ENCODE measurements at places on chromosomes 1 and 21.
A peak's percentile ranks its signal among the peaks of the same experiment; 100 is the strongest.

GRCh38 chr1:178241057-178241456 lies 147.2 kb downstream of the RASAL2 start:
- no peak for DNase-seq

DNA sequence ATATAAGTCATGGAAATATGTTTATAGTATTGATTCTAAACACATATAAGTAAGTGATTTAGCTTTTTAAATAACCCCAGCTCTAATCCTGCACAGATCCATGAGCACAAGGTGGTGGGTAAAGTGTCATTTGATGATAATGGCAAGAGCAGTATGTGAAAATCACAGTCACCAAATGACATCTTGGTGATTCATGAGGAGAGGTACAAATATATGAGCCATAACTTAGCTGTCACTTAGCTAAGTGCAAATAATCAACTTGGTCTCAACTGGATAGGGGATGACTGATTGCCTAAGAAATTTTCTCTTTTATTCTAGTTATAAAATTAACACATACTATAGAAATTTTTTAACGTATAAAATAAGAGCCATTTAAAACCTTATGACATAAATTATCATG lies 198.1 kb downstream of the ZZZ3 start:
- no peak for DNase-seq

DNA sequence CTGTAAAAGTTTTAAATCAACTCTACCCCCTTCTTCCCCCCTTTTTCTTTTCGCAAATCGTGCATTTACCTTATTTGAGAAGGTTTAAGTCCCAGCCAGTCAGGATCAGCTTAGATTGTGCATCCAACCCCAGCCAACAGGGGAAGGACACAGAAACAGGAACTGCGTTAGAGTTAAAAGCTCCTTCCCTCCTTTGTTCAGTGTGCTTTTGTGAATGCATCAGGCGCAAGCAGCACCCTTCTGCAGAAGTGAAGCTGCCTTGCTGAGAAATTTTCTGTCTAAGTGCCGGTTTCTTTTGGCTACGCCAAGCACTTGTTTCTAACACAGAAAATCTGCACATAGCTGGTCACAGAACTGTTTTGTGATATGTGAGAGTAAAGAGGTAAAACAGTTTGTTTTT lies 56.2 kb upstream of the PRRC2C start:
- DNase-seq = no peak

DNA sequence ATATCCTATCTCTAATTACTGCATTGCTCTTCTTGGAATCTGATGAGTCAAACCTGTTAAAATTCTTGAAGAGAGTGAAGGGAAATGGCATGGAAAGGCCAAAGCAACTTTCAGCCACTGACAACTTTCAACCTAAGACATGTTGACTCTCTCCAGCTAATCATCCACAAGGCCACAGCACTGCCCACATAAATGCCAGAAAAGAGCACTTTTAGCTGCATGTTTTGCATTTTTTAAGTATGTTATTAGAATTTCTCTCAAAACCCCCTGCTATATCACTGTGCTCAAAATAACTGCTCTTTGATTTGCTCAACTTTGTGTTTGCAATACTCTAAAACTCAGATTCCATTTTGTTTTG lies 352.5 kb downstream of the ADGRL2 start:
- DNase-seq = no peak

- DNase-seq = no peak
Observed at GRCh38 chr1:33641104-33641830, 168.8 kb downstream of the ZSCAN20 start.

DNA sequence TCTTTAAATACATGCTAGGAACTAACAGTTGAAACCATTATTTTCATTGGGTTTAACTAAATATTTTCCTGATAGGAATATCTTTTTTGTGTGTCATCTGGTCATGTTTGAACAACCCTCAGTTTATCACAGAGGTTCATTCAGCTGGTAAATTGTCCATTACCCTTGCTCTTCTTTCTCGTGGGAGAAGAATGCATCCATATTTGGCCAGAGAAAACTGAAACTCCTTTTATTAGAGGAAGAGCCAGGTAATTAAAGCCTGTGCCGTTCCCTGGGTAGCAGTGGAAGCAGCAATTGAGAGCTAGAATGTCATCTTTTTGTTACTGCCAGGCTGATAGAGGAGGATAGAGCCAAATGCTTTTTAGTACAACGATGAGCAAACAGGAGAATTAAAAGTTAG lies 587.2 kb upstream of the ZRANB2 start:
- DNase-seq = no peak

- DNase-seq = no peak
Observed at GRCh38 chr1:115507901-115508300, 133.9 kb upstream of the VANGL1 start.

DNA sequence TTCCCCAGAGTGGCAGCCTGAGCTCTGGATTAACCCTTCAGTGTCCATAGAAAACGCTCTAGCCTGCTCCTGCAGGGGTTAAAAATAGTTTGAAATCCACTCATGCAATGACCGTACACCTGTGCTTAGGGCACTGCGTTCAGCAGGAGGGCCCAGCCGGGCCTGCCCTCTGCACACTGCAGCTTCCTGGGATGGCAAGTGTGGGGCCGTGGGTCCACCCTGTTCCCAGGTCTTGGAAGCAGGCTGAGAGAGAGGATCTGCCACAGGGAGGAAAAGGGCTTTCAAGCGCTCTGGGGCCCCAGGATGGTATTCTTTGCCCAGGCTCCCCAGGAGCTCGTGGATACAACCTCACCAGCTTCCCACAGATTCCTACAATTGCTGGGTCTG lies 1.5 kb upstream of the S100B start:
- DNase-seq = no peak

GRCh38 chr1:112391603-112391940 lies 4.4 kb upstream of the CTTNBP2NL start:
- no peak for DNase-seq

GRCh38 chr21:16535102-16535422 lies 805.3 kb downstream of the USP25 start:
- no peak for DNase-seq

DNA sequence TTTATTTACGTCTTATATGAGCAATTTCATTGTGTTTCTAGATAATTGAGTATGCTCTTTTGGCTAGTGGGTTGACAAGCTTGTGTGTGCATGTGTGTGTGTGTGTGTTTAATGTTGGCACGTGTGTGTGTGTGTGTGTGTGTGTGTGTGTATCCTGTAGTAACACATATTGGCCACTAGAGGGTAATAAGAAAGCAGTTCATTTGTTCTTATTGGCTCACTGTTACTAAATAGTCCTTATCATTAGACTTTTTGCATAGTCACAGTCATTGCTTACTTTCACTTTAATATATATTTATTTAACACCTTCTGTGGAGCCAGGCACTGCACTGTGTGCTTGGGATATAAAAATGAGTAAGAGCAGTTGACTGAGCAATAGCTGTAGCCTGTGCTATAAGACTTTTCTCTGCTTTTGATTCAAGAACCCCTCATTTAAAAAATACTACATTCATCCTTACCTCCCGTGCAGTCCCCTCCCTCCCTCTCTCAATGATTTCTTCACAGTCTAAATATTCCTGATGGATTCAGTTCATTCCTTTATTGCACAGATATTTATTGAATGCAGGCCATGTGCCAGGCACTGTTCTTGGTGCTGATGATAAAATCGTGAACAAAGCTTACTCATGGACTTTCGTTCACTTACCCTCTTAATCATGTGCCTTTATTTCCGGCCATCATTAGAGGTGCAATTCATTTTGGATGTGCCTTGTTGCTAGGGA lies 96.7 kb downstream of the DYRK1A start:
- no peak for DNase-seq

DNA sequence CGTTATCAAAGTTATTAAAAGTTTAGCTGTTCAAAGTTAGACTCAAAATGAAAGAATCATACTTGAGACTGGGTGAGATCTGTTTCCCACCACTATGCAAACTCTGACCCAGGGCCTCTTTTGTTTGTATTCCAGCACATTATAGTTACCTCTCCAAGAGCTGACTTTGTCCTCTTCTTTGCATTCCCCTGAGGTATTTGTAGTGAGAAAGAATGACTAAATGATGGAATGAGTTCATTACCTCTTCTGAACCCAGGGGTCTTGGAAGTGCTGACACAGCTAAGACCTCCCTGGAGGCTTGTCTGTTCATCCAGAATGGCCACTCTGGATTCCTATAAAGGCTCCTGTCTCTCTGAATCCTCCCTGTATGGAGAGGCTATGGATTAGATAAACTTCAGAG lies 62.4 kb downstream of the FGGY start:
- DNase-seq = no peak

DNA sequence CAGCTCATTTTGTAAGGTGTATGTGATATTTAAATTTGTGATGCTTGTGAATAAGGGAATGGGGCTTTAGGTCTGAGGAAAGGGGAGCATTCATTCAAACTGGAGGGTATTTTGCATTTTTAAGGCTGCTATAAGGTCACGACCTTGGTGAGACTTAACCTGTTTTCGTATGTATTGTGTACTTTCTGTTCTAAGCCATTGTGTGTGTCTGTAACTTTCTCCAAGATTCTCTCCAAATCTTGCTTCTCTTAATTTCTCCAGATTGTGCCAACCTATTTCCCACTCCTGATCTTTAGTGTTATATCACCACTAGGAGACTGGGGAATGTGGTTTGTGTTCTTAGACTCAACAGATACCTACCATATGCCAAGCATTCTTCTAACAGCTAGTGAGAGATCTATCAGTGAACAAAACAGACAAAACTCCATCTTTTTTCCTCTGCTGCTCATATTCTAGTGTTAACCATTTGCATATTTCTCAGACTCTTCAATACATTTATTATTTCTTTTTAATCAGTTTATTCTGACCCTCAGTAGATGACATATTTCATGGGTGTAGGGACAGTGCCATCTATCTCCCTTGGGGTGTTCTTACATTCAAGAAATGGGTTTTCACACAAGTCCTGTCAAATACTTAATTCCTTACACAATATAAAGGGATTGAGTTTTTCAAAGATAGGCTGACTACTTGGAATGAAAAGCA lies 27.5 kb downstream of the ATP1B1 start:
- DNase-seq = no peak

- peak; percentile 71 for DNase-seq
Observed at GRCh38 chr1:41783189-41783639, 135.5 kb downstream of the HIVEP3 start.

- no peak for DNase-seq
Observed at GRCh38 chr1:14697353-14697752, 98.9 kb downstream of the KAZN start.

DNA sequence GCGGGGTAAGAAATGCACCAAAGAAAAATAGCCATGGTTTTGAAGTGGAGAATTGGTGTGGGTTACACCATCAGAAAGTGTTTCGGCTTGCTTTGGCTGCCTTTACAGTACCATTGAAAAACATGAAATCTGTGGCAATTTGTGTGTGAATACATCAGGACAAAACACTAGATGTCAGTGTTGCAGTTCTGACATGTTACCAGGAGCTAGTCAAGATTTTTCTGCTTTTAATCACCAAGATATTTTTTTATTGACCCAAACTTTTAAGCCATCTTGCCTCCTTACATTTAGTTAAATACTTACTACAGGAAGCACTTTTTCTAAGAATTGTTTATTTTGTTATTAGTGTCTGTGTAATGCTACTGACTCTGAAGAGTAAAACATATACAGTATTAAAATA lies 14.3 kb downstream of the RRP15 start:
- no peak for DNase-seq

- DNase-seq = no peak
Observed at GRCh38 chr21:41839387-41840000, 39.6 kb downstream of the PRDM15 start.

DNA sequence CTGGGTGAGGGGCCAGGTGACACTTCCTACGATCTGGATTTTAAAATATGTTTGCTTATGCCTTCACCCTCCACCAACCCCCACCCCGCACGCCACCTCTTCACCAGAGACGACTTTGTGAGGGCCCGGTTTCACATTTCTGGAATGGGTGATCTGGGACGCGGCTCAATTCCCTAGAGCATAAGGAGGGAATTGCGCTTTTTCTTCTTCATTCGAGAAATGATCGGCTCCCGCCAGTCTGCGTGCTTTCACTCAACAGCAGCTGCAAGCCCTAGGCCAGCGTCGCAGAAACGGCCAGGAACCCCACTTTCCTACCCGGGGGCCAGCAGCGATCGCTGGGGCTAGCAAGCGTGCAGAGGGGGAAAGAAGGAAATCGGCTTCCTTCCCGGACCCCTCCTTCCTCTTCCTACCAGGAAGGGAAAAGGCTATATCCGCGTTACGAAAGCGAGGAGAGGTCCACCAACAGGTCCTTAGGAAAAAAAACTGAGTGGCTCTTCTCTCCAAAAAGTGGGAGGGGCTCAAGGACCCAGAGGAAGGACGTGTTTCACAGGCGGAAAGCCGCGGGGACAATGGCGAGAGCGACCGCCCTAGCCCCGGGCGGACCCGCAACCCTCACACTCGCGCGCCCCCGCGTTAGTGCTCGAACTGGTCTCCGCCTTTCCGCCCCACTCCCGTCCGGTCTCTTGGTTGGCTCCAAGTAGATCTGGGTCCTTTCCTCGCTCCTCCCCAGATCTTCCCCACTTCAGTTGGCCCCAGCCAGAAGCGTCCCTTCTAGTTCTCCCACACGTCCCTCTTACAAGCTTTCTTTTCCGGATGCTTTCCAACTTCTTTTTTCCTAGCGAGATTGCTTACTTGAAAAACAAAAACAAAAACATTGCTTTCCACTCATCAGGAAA lies 1.1 kb upstream of the ADAMTS1 start:
- DNase-seq = peak; percentile 11

- DNase-seq = no peak
Observed at GRCh38 chr1:8711151-8711550, 106.3 kb downstream of the RERE start.

DNA sequence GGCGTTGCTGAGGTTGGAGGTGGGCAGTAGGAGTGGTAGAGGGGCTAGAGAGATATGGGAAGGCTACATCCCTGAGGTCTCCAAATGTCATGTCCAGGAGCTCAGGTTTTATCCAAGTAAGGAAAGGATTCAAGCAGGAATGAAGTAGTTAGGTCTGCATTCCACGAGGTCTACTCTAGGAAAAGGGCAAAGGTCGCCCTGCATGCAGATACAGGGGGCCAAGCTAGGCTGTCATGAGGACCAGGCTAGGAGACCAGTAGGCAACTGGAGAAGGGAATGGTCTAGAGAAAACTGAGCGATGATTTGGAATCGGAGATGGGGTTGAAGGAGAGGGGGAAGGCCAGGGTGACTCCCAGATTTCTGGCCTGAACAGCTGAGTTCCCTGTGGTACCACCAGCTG lies 48.7 kb downstream of the IRF2BP2 start:
- DNase-seq = no peak

GRCh38 chr1:42206164-42206563 lies 41.6 kb upstream of the GUCA2A start:
- no peak for DNase-seq

DNA sequence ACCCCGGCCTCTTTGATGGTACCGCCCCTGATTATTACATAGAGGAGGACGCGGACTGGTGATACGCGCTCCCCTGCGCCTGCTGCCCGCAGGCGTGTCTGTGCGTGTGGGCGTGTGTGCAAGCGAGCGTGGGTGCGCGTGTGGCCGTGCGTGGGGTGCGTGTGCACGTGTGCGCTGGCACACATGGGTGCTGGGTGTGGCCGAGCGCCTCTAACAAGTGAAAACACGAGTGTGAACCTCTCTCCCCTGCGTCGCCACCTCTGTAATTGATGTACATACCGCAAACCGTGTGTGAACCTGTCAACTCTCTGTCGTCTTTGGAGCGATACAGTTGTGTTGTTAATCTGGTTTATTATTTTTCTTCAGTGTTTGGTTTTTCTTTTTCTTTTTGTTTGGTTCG lies 87.8 kb upstream of the TMEM51 start:
- no peak for DNase-seq

- no peak for DNase-seq
Observed at GRCh38 chr1:81548918-81549587, 251.7 kb upstream of the ADGRL2 start.

GRCh38 chr21:35873441-35873840 lies 186.9 kb downstream of the SETD4 start:
- DNase-seq = no peak

GRCh38 chr1:17540255-17541001 lies 930 bp downstream of the ARHGEF10L start:
- DNase-seq = no peak
